CD4-positive, CD25-positive, alpha-beta regulatory T cell (primary cell): ENCODE measurements at places on chromosomes 6 and 20. TPM values are rescaled to one million over a fixed set of nuclear protein-coding genes. Genes with fewer than 3 reads are reported as not detected.

DNA sequence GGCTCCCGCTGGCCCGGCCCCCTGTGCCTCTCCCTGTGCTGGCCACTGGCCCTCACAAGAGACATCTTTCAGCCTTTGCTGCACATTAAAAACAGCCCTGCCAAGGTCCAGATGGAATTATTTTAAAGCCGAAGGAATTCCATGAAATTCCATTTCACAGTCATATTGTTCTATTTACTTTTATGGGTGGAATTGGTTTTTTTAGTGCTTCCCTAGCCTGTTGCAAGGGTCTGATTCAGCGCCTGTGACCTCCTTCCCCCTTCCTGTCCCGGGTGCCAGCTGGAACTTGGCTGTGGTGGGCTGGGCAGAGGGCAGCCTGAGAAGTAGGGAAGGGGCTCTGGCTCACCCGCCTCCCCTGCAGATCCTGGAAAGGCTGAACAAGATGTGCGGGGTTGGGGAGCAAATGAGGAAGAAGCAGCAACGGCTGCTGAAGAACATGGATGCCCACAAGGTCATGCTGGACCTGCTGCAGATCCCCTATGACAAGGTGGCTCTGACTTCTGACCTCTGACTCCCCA, 34.3 kb downstream of the UQCC2 start:
- no peak for DNase-seq

GRCh38 chr6:168289571-168289962, 30.0 kb downstream of the DACT2 start:
- DNase-seq, result no peak

SH3BGRL2 gene
- 4.7 TPM for total RNA-seq

RAET1E gene
- not detected for total RNA-seq

GRCh38 chr20:60694763-60695162, 557.3 kb upstream of the CDH4 start:
- no peak for DNase-seq

DNA sequence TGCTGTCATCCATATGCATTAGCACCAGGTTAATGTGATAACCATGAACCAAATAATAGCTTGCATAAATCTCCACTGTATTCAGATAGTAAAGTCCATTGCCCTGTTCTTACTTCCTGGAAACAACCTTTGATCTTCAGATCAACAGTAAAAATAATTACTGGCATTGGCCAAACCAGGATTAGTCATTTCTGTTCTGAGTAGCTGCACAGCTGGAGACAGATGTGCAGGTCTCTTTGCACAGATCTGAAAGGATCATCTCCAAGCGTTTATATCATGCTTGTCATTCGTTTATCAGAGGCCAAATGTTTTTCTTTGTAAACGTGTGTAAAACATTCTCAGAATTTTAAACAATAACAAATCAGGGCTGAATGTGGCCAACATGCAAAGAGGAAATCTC, 134.4 kb upstream of the HMGCLL1 start:
- DNase-seq, result no peak

GRCh38 chr20:48585061-48585870, 242.5 kb downstream of the PREX1 start:
- no peak for DNase-seq

DNA sequence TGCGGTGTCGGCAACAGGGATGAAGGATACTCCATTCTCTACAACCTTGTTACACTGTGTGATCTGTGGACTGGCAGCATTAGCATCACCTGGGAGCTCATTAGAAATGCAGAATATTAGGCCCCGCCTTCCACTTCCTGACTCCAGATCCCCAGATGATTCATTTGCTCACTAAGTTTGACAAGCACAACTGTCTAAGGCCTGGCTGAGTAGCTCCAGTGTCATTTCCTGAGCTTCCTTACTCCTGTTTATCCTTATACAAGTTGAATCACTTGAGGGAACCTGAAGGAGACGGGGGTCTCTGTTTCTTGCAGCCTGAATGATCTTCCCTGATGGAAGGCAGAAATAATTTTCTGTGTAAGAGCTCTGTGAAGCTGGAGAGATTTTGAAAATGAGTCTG, 32.7 kb upstream of the PROKR2 start:
- no peak for DNase-seq

GRCh38 chr6:107108201-107108890, 7.0 kb downstream of the BEND3 start:
- DNase-seq, result no peak

SMLR1 gene
- total RNA-seq, result not detected

GRCh38 chr20:675453-676314, at the start of gene SCRT2:
TSS of gene SCRT2 (minus strand) at chr20:675802. CDS start at chr20:675601, 201 bp downstream.
- peak; percentile 50 for DNase-seq

GRCh38 chr6:56938649-56939191, 16.2 kb upstream of the BEND6 start:
- no peak for DNase-seq

GRCh38 chr6:124768224-124768623, 194.0 kb upstream of the RNF217 start:
- no peak for DNase-seq

GRCh38 chr6:78749326-78749725, 118.0 kb upstream of the IRAK1BP1 start:
- no peak for DNase-seq

EPPIN gene
- not detected for total RNA-seq

GCNT2 gene
- total RNA-seq, result 6.9 TPM

GRCh38 chr6:164856138-164856537, 453.3 kb downstream of the C6orf118 start:
- DNase-seq, result no peak

- no peak for DNase-seq
Measured at GRCh38 chr6:150659046-150659763, 59.5 kb downstream of the PLEKHG1 start.

DNA sequence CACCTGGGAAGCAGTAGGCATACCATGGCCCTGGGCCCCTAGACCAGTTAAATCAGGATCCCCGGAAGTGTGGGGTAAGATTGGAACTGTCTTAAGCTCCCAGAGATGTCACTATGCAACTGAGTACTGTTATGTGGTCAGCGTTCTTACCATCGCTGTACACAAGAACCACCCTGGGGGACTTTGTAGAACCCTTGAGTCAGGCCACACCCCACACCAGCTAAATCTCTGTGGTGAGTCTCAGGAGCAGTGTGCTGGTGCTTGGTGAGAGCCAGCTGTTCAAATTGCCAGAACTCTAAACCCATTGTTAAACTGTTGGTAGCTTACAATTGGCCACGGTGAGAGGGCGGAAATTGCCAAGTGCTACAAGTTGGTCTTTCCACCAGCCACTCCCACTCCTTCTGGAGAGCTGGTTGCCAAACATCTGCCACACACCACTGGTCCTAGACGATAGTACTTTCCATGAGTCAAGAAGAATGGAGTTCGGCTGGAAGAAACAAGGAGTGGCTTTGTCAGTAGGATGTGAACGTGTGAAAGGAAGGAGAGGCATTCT, 80.5 kb upstream of the SYNDIG1 start:
- DNase-seq, result no peak

DNA sequence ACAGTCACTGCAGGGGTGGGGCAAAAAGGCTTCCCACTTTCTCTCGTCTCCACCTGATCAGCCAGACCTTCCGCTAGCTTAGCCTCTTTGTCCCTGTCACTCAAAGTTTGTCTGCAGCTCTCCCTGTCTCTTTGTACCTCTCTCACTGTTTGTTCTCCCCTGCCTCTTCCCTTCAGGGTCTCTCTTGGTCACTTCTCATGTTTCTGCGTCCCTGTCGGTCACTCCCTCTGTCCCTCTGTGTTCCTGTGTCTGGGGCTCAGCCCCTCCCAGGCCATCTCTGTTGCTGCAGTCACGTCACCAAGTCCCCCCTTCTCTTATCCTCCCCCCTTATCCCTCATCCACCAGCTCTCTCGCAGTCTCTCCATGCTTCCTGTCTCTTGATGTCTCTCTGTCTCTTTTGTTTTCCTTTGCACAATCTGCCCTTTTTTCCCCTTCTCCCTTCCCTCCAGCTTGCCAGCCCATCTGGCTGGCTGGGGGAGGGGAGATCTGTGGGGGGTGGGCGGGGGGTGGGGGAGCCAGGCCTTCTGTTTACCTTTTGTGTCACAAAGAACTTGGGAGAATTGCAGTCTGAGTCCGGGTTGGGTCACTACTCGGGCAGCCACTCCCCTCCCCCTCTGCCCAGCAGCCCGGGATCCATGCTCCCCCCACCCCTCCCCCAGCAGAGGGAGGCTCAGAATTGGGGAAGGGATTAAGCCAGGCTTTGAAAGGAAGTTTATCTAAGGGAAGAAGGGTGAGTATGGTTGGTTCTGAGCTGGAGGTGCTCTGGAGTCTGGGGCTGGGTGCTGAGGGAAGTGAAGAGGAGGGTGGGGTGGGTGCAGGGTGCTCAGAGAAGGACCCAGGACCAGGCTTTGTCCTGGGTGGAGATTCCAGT, 32.3 kb downstream of the FOXP4 start:
- DNase-seq, result no peak

DNA sequence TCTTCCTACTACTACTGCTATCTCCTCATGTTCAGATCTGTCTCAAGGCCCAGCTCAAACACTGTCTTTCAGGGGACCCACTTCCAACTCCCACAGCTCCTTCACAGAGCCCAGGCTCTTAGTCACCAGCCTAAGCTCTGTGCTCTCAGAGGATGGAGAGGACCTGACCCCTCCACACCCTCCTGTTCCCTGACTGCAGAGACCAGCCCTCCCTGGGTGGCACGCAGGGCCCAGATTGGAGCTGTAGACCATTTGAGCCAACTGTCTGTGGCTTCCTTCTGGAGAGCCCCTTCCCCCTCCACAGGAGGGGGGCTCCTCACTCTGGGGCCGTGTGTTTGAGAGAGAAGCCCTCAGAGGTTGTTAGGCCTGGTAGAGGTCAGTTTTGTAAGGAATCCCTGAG, 9.8 kb downstream of the SNPH start:
- DNase-seq, result no peak
